CD4-positive, alpha-beta T cell treated with Interleukin-2 at 100 ng/mL for 4 hours (primary cell): ENCODE measurements at places on chromosomes 2 and 18.

GRCh38 chr2:127552336-127552735, 16.9 kb downstream of the MYO7B start:
- DNase-seq: no peak

DNA sequence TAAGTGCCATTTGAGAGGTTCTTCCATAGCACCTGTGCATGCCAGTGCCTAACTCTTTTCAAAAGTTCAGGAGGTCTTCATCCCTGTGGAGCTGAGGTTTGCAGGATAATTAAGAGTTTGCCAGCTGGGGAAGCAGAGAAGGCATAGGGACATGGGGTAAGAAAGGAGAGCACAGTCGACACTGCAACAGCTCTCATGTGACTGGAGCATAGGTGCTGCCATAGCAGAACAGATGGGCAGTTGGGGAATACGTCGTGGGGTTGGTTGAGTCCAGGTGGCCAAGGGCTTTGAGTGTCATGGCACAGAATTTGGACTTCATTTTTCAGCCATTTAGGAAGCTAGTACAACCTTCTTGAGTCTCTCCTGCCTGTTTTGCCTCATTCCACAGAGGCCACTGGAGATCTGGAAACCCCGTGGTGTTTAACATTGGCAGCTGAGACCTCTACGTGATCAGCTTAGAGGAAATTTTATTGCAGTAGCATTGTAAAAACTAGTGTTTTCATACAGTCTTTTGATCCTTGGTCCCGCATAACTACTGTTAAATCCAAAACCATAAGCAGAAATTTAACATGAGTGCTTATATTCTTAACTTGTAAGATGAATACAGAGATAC, 65.1 kb downstream of the CRIM1 start:
- DNase-seq: no peak

DNA sequence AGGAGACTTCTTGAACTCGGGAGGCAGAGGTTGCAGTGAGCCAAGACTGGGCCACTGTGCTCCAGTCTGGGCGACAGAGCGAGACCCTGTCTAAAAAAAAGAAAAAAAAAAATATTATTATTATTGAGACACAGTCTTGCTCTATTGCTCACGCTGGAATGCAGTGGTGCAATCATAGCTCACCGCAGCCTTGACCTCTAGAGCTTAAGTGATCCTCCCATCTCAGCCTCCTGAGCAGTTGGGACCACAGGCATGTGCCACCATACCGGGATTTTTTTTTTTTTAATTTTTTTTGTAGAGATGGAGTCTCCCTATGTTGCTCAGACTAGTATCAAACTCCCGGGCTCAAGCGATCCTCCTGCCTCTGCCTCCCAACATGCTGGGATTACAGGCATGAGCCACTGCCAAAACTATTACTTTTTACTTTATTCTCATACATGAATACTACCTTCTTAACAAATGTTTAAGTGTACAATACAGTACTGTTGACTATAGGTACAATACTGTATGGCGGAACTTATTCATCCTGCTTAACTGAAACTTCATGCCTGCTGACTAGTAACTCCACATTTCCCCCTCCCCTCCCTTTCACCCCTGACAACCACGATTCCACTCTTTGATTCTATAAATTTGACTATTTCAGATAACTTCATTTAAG, 15.5 kb downstream of the FBXO11 start:
- no peak for DNase-seq

GRCh38 chr18:23539911-23540525, 36.7 kb downstream of the RMC1 start:
- no peak for DNase-seq

- no peak for DNase-seq
Measured at GRCh38 chr2:88845772-88846661, 154.5 kb downstream of the RPIA start.

DNA sequence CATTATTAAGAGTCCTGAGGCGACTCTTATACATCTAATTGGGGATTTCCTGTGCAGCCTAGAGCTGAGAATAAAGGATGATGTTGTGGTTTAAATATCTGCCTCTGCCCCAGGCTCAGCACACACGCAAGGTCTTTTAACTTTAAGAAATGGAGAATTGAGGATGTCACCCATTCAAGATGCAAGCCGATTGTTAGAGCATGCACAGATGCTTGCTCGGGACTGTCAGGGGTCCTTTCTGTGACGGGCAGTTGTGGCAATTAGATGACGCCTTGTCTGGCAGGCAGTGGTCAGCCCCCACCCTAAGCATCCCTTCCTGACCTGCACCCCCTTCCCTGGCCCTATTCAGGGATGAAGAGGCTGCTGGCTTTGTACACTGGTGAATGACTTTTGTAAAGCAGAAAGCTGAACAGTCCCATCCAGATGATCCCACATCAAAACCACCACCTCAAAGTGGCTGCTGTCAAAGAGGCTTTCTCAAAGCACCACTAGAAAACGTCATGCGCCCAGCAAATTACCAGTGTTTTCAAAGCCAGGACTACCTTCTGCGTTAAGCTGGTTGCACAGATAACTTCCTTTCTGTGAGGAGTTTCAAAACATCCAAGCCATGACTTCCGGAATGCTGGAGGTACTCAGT, 23.7 kb downstream of the FAM178B start:
- DNase-seq: peak; percentile 87

GRCh38 chr18:26656944-26657536, 108.7 kb upstream of the KCTD1 start:
- no peak for DNase-seq

GRCh38 chr18:26867471-26867870, 2.0 kb upstream of the AQP4 start:
- no peak for DNase-seq

GRCh38 chr2:119339562-119339923, 27.1 kb downstream of the C2orf76 start:
- no peak for DNase-seq

- no peak for DNase-seq
Measured at GRCh38 chr2:81589406-81589805, 1284.9 kb upstream of the LRRTM1 start.

GRCh38 chr2:160927324-160927723, 232.9 kb upstream of the TANK start:
- no peak for DNase-seq

- no peak for DNase-seq
Measured at GRCh38 chr2:153710128-153710527, 161.6 kb upstream of the GALNT13 start.

- DNase-seq: no peak
Measured at GRCh38 chr18:48817021-48817461, 133.7 kb downstream of the SMAD7 start.

- DNase-seq: no peak
Measured at GRCh38 chr2:223956300-223956699, 963 bp upstream of the MRPL44 start.

DNA sequence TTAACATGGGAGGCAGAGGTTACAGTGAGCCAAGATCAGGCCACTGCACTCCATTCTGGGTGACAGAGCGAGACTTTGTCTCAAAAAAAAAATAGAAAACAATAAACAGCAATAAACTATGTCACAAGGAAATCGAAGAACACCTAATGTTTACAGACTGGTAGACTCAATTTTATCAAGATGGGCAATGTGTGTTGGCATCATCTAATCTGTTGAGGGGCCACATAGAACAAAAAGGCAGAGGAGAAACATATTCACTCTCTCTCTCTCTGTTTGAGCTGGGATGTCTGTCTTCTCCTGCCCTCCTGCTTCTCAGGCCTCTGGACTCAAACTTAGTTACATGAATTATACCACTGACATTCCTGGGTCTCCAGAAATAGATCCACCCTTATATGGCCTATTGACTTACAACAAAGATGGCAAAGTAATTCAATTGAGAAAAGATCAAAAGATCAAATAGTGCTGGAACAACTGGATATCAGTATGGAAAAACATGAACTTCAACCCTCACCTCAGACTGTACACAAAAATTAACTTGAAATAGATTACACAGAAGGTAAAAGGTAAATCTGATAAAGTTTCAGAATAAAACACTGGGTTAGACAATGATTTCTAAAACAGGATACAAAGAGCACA, 703.8 kb upstream of the CRIM1 start:
- DNase-seq: no peak
